ENCODE measurements at places on chromosomes 1 and 21.

GRCh38 chr1:11730429-11730891 is 5.5 kb upstream of the AGTRAP start:
- DNase-seq = peak; percentile 53

- no peak for DNase-seq
Measured at GRCh38 chr1:54391450-54392209, 14.6 kb downstream of the SSBP3 start.

- DNase-seq = peak; percentile 76
Measured at GRCh38 chr1:192826791-192827546, 18.1 kb downstream of the RGS2 start.

GRCh38 chr21:33977721-33978369 is 62.2 kb upstream of the ATP5PO start:
- no peak for DNase-seq

- DNase-seq = no peak
Measured at GRCh38 chr1:38444770-38445442, 398.3 kb upstream of the POU3F1 start.

DNA sequence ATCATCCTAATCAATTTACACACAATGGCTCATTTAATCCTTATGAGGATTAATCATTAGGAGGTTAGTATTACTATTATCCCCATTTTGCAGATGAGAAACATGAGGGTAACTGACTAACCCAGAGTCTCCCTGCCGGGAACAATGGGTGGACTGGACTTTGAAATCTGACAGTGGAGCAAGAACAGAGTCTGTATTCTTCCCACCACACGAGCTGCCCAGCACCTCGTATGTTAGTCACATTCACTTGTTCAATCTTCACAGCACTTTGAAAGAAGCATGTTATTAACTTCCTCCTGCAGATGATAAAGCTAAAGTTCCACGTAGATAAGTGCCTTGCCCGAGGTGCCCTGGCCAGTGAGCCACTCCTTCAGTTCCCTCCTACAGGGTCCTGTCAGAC is 12.4 kb downstream of the C8B start:
- DNase-seq = no peak

GRCh38 chr1:111436726-111437125 is 9.2 kb upstream of the OVGP1 start:
- DNase-seq = peak; percentile 43

- no peak for DNase-seq
Measured at GRCh38 chr1:7786795-7787194, 2.7 kb downstream of the PER3 start.

- DNase-seq = peak; percentile 72
Measured at GRCh38 chr1:207831517-207832327, 79.2 kb downstream of the CD34 start.

- DNase-seq = peak; percentile 38
Measured at GRCh38 chr1:209863766-209864485, 36.2 kb downstream of the UTP25 start.

- DNase-seq = no peak
Measured at GRCh38 chr1:85438353-85438752, 26.6 kb downstream of the DDAH1 start.

DNA sequence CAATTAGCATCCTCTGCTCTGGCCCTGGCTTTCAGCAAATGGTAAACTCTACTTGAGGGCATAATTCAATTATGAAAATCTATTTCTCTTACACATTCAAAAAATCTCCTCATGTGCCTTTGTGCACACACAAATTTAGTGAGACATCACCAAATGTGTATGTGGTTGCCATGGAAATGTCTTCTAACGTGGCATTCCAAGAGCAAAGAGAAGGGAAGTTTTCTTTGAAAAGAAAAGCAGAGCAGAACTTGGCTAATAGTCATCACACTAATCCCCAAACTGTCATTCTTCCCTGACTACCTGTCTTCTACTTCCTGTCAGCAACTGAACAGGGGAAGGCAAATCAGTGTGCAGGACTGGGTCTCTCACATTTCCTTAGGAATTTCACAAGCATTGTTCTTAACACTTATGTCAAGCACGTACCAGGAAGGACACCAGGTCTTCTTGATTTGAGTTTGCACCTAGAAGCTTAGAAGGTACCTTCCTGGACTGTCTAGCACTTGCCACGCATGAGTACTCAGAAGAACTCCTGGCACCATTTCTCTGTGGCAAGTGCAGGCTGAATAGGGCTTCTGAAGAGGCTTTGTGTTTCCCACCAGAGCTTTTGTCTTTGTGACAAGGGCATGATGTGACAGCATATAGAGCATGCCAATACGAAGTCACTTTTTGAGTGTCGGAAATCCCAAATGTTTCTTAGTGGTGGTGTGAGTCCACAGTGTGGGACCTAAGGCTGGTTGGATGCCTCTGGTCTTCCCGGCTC is 32.3 kb downstream of the MAN1C1 start:
- DNase-seq = peak; percentile 34

- peak; percentile 82 for DNase-seq
Measured at GRCh38 chr1:203628201-203629015, 1.8 kb downstream of the ATP2B4 start.

GRCh38 chr1:185398599-185398998 is 81.6 kb upstream of the IVNS1ABP start:
- no peak for DNase-seq

GRCh38 chr1:23732363-23733224 is 10.7 kb upstream of the ELOA start:
- peak; percentile 43 for DNase-seq

GRCh38 chr1:207495801-207496792 is at the start of gene CR1:
Gene CR1, plus strand, starts transcription at chr1:207496157. Its CDS starts 111 bp downstream, at chr1:207496268.
- no peak for DNase-seq

DNA sequence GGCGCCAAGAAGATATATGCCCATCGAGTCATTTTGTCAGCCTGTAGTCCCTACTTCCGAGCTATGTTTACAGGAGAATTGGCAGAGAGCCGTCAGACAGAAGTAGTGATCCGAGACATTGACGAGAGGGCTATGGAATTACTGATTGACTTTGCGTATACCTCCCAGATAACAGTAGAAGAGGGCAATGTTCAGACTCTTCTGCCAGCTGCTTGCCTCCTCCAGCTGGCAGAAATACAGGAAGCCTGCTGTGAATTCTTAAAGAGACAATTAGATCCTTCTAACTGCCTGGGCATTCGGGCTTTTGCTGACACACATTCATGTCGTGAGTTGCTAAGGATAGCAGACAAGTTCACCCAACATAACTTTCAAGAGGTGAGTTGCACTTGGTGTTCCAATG is 19.1 kb downstream of the KLHL20 start:
- DNase-seq = no peak

GRCh38 chr1:24070821-24071393 is 41.0 kb downstream of the MYOM3 start:
- DNase-seq = peak; percentile 85

DNA sequence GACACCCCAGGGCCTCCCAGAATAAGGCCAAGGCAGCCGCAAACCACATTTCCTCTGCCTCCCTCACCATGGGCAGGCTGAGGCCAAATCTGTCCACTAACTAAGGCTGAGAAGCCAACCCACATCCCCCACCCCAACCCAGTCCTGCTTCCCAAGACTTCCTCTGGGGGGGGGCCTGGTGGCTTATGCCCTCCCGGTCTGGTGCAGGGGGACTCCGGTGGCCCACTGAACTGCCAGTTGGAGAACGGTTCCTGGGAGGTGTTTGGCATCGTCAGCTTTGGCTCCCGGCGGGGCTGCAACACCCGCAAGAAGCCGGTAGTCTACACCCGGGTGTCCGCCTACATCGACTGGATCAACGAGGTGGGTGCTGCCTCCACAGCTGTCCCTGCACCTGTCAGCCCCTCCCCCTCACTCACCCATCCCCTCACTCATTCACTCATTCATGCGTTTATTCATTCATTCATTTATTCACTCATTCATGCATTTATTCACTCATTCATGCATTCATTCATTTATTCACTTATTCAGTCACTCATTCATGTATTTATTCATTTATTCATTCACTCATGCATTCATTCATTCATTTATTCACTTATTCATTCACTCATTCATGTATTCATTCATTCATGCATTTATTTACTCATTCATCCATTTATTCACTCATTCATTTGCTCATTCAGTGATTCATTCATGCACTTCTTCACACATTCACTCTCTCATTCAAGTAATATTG is 7.3 kb downstream of the CTRC start:
- no peak for DNase-seq

- DNase-seq = no peak
Measured at GRCh38 chr1:50208756-50209155, 100.0 kb downstream of the ELAVL4 start.

- peak; percentile 4 for DNase-seq
Measured at GRCh38 chr21:39737376-39738000, 7.5 kb upstream of the IGSF5 start.

GRCh38 chr1:162023547-162024501 is at the start of gene OLFML2B:
Gene OLFML2B, minus strand, starts transcription at chr1:162023869. Its CDS starts 439 bp downstream, at chr1:162023430.
- peak; percentile 80 for DNase-seq

GRCh38 chr1:115107516-115108260 is 18.4 kb upstream of the TSPAN2 start:
- peak; percentile 37 for DNase-seq

- DNase-seq = no peak
Measured at GRCh38 chr1:161954466-161954865, 69.2 kb downstream of the OLFML2B start.

DNA sequence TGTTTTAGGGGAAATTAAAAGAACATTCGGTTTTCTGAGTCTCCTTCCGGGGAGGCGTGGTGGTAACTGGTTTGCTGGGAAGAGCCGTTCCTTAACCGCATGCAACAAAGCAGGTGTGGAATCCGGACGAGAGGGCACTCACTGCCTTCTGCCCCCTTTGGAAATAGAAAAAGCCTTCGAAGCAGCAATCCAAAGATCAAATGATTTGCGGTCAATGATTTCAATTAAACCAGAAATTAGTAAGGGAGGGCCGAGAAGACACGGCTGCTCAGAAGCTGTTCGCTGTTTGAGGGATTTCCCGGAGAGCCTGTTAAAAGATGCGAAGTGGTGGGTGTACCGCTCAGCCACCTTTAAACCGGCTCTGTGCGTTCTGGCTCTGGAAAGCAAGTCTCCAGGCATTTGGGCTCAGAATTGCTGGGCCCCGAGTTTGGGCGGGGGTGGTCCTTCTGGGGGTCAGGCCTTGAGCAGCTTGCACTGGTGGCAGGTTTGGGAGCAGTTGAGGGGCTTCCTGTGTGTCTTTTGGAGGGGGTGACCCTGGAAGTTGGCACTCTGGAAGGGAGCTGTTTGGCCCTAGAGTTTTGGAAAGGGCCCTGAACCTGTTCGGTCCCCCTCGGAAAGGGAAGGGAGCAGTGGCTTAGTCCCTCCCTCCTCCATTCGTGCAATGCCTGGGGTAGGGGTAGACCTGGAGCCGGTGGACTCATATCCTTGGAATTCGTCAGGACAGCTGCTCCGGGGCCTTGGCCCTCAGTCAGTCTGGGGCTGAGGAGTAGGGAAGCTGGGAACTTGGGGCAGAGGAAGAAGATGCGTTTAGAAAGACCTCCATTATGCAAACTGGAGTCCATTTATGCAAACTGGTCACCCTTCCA is 3.1 kb downstream of the SIM2 start:
- DNase-seq = no peak

- no peak for DNase-seq
Measured at GRCh38 chr1:114107474-114108435, 45.9 kb downstream of the SYT6 start.

DNA sequence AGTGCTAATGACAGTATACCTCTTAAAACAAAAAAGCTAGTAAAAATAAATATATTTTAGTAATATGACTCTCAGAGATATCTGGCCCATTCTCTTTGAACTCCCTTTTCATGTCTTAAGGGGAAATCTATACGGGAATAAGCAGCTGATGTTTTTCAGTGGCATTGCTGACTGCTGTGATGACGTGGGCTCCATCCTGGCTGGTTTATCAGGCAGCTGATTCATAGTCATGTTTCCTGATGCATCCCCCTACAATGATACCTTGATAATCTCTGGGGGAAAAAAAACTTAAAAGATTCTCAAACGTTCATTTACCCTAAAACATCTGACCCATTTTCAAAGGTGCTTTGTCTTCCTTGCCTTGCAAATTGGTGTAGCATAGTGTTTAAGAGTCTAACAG is 53.8 kb downstream of the ABCA4 start:
- no peak for DNase-seq

- no peak for DNase-seq
Measured at GRCh38 chr21:42003051-42003461, 7.1 kb downstream of the ZBTB21 start.

DNA sequence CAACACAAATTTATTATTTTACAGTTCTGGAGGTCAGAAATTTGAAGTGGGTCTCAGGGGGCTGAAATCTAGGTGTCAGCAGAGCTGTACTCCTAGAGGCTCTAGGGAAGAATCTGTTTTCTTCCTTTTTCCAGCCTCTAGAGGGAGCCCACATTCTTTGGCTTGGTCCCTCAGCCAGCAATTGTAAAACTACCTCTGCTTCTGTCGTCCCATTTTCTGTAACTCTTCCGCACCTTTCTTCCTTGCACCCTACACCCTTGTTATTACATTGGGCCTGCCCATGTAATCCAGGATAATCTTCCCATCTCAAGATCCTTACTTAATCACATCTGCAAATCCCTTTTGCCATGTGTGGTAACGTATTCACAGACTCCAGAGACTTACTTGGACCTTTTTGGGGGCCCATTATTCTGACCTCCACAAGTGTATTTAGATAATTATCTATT is 24.8 kb upstream of the THEM4 start:
- peak; percentile 76 for DNase-seq

DNA sequence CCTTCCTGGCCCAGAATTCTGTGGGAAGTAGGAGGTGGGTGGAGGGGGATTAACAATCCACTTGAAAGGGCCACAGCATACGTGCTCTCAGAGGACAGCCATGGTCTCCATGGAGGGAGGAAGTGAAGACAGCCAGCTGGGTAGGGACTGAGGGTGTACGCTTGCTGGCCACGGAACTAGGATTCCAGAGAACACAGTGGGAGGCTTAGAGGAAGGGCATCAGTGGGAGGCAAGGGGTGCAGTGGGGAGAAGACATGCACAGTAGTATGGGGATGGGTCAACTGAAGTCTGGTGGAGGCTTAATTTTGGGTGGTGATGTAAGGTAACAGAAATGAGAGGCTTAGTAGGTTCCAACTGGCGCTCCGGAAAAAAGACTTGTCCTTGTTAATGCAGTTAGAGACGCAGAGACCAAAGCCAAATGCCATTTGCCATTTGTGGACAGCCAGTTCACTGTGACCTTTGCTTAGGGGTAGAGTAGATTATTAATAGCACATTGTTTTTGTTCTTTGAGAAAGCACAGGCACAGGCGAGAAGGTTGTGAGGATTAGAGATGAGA is 103.0 kb downstream of the ZSCAN20 start:
- no peak for DNase-seq

GRCh38 chr1:19341201-19342061 is 29.3 kb downstream of the SLC66A1 start:
- DNase-seq = peak; percentile 77

- no peak for DNase-seq
Measured at GRCh38 chr1:226019572-226019971, 20.4 kb upstream of the SDE2 start.

Measured in epithelial cell of esophagus (primary cell).